ENCODE measurements at places on chromosomes 1 and 21. TPM values are rescaled to one million over a fixed set of nuclear protein-coding genes. Genes with fewer than 3 reads are reported as not detected.

DNA sequence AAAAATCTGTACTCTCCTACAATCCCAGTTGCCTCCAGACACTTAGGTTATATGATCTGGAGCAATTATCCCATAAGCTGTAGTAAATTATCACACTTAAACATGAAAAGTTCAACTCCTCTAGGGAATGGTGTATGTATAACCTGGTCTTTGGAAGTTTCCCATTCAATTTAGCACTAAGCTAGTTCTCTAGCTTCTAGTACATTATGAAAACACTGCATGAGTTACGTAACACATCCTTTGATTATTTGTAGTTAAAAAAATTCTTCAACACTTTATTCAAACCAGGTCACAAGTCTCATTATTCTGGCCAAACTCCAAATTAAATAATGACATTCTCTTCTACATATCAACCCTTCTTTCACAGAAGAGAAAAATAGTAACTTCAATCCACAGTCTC, 827.0 kb upstream of the ADAMTS5 start:
- no peak for DNase-seq

- peak; percentile 53 for DNase-seq
These were observed 32.4 kb downstream of the GNB1 start for GRCh38 chr1:1858382-1859086.

DNA sequence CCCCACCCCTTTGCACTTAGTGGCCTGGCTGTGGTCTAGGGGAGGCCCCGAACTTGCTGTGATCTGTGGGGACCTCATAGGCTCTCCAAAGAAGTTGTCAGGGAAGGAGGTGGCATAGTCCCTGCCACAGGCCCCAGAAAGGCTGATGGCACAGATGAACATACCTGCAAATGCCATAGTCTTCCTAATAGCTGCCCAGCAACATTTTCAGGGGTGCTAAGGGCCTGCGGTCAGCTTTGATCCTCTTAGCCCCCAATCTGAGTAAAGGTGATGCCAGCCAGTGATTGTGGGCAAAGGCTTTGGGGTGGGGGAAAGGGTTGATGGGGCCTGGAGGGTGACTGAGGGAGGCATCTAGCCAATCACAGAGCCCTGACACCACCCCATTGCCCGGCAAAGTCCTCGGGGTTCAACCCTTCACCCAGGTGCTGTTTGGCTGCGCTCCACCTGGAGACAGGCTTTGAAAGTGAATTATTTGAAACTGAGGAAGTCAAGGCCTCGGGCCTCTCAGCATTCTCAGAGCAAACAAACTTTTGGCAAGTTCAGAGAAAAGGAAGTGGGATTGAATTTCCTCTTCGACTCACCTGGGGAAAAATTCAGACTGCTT, 35.8 kb downstream of the PAX7 start:
- DNase-seq = no peak

GRCh38 chr1:68043443-68044090, 6.9 kb downstream of the DIRAS3 start:
- DNase-seq = no peak

GRCh38 chr1:101846820-101847219, 149.9 kb downstream of the OLFM3 start:
- DNase-seq = no peak

DNA sequence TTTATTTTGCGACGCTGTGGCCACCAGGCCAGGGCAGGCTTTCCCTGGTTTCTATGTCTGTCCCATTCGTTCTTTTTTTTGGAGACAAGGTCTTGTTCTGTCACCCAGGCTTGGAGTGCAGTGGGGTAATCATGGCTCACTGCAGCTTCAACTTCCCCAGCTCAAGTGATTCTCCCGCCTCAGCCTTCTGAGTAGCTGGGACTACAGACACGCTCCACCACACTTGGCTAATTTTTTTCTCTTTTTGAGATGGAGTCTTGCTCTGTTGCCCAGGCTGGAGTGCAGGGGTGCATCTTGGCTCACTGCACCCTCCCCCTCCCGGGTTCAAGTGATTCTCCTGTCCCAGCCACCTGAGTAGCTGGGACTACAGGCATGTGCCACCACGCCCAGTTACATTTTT, 43.4 kb upstream of the WNT4 start:
- no peak for DNase-seq

GRCh38 chr1:75613916-75614315, 3.0 kb upstream of the SLC44A5 start:
- no peak for DNase-seq

DNA sequence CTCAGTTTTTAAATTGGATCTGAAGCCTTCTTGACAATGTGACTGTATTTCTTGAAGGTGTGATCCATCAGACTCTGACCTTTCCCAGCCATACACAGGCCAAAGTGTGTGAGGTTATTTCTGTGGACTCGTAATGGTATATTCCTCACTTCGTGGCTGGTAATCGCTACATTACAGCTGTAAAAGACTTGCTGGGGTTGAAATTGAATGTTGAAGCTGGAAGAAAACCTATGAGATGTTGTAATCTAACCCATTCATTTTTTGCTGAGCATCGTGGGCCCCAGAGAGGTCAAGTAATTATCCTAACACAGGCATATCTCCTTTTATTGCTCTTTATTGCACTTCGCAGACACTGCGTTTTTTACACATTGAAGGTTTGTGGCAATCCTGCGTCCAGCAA, 405.6 kb upstream of the ZP4 start:
- DNase-seq = no peak

DNA sequence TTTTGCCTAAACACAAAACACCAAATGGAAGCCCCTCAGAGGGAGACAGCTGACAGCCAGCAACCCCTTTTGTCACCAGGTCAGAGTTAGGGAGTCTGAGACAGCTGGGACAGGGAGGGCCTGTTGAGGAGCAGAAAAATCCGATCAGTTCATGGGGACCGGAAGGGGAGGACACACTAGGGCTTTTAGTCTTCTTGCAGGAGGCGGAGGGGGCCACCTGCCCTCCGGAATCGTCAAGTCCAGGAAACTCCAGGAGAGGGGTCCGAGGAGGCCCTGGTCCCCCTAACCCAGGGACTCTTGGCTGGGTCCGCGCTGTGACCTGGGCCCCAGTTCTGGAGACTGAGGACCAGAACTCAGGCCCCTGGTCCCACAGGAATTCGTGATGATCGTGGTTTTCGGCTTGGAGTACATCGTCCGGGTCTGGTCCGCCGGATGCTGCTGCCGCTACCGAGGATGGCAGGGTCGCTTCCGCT, 34.2 kb downstream of the KCNQ4 start:
- no peak for DNase-seq

GRCh38 chr21:26389971-26390641, 183.0 kb downstream of the CYYR1 start:
- no peak for DNase-seq

DNA sequence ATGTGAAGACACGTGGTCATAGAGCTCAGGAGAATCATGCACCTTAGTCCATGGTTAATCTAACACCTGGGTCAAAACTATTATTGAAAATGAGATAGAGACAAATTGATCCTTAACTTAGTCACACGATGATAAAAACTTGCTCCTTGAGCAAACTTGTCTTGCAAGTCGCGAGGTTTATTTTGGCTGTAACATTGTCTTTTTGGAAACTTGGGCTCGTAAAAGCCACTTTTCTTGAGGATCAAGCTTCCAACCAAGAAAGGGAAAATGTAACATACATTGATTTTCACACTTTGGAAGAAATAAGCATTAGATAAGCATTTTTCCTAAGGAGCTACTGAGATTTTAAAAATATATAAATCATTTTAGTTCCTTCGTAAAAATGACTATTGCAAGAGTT, 19.9 kb upstream of the CENPF start:
- DNase-seq = no peak

Gene FAM110D
- 0.28 TPM for total RNA-seq

Gene THEMIS2
- 4.3 TPM for total RNA-seq

Gene GREM2
- 20.1 TPM for total RNA-seq

Gene AADACL4
- not detected for total RNA-seq

Gene FBLIM1
- total RNA-seq = 6.2 TPM

Gene LCE3E
- not detected for total RNA-seq

Gene SERTAD4
- total RNA-seq = not detected

All from left lobe of liver (tissue), 2 donors.